ENCODE measurements at places on chromosomes 5 and 9.

DNA sequence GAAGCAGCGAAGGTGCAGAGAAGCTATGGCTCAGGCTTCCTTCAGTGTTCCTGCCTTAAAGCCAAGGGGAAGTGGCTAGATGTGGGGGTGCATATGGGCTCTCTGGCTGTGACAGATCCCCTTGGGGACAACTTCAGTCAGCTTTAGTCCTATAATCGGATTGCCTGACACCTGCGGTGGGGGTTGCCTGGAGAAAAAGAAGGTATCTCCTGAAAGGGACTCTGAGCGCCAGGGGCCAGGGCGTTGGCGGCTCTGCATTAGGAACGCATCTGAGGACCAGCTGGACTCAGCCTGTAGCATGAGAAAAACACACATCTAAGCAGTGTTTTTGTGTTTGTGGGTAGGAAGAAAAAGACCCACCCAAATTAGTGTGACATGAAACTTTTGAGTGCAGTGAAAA lies 84.3 kb upstream of the OTULINL start:
- DNase-seq = no peak

- no peak for DNase-seq
Observed at GRCh38 chr9:132669319-132669697, 475 bp downstream of the DDX31 start.

- DNase-seq = no peak
Observed at GRCh38 chr5:172540099-172540870, 86.0 kb upstream of the SH3PXD2B start.

GRCh38 chr5:40879163-40879942 lies 29.9 kb upstream of the C7 start:
- DNase-seq = no peak

DNA sequence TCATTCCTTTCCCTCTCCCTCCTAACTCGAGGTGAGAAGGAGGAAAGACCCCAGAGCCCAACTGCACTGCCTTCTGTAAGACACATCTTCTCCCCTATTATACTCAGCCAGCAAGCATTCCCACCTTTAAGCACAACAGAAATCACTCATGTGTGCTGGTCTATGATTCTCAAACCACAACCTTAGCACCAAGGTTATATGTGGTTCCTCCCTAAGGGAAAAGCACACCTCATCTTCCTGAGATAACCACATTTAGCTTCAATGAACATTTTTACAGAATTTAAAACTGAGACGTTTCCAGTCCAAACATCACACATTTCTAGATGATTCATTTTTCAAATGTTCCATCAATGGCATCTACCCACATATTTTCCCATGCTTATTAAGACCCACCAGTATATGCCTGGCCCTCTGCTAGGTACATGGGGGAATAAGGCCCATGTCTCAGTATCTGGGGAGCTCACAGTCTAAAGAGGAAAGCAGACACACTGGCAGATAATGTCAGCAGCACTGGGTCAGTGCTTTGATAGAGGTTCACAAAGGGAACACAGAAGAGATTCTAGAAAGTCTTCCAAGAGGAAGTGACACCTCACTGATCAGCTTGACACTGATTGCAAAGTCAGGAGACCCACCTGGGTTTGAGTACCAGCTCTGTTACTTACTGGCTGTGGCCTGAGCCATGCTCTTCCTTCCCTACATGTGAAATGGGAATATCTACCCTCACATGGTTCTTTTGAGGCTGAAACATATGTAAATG lies 245.4 kb downstream of the DENND1A start:
- no peak for DNase-seq

- DNase-seq = no peak
Observed at GRCh38 chr9:36559036-36559695, 13.5 kb upstream of the MELK start.

DNA sequence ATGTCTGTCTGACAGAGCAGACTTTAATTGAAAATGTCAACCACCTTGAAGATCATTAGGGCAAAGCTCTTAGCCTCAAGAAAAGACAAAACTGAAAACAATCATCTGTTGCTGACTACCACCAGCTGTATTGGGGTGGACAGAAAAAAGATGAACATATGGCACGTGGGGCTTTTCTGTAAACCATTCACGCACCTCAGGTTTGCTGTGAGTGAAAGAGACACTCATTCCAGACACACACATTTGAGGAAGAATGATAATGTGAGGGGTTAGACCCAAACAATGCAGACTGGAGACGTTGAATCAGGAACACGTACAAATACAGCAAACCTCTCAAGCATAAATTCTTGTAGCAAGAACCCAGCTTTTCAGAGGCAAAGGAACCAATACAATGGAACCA lies 158.7 kb downstream of the EBF1 start:
- DNase-seq = no peak

DNA sequence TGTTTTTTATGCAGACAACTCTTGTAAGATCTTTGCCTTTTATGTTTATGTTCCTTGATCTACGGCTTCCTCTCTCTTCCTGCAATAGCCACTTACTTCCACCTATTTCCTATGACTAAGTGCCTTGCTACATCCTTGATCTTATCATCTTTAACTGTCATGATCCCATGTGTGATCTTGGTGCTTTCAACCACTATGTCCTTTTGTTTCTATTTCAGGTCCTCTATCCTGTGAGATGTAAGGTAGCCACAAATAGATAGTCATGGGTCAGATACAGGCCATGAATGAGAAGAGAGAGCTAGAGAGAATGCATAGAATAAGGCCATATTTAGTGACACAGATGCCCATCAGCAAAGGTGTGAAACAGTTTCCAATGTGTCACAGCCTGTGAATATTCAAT lies 243.6 kb upstream of the HAPLN1 start:
- no peak for DNase-seq

- DNase-seq = no peak
Observed at GRCh38 chr9:12680341-12680740, 12.8 kb upstream of the TYRP1 start.

DNA sequence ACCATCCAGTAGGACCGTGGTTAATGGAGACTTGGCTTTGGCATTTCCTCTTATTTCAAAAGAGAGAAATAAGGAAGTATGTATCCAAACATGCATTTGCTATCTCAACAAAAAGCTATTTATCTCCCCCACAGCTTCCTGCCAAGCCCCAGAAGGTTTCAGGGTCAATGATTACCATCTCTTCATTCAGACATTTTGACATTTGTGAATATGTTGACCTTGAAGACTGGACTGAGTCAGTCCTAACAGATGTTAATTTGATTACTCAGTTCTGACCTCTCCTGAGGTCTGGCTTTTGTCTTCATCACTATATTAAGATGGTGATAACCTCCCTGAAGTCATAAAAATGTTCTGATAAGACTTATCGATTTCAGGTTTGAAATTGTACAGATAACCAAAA lies 479.4 kb downstream of the AGTPBP1 start:
- DNase-seq = no peak

DNA sequence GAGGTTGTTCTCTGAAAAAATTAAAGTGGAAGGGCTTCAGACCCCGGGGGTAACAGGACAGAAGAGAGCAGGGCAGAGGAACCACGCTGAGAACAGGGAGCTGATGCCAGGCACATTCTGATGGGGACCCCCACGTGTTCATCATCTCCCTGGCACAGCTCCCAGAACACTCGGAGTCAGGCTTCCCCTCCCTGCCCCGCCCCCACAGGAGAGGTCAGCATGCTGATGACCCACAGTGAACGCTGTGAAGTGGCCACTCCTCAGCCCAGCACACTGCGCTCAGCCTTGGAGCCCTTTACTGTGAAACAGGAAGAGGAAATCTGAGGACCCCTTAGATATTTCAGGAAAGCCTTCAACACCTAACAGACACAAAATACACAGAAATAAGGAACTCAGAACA lies 16.4 kb downstream of the RETREG1 start:
- DNase-seq = no peak

DNA sequence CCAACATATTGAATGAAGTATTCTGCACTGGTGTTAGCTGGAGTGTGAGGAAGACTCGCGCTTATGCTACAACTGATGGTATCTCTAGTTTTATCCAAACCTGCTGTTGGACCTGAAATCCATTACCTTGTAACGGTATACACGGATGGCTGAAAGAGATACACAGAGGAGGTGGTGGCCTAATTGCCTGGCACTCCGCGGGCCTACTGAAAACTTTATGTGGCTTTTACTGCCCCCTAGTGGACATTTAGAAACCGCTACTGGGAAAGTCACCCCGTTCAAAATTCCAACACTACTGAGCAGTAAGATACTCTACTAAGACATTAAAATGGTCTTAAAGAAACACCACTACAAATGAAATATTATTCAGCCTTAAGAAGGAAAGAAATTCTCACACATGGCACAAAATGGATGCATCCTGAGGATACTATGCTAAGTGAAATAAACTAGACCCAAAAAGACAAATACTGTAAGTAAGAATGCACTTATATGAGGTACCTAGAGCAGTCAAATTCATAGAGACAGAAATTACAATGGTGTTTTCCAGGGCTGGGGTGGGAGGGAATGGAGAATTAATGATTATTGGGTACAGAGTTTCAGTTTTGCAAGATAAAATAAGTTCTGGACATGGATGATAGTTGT lies 100.4 kb downstream of the TTLL11 start:
- no peak for DNase-seq

GRCh38 chr9:69097064-69097463 lies 61.5 kb downstream of the FXN start:
- DNase-seq = no peak

- no peak for DNase-seq
Observed at GRCh38 chr9:32128546-32128945, 255.9 kb upstream of the ACO1 start.

- no peak for DNase-seq
Observed at GRCh38 chr9:126818482-126818881, 13.6 kb downstream of the ZBTB43 start.

DNA sequence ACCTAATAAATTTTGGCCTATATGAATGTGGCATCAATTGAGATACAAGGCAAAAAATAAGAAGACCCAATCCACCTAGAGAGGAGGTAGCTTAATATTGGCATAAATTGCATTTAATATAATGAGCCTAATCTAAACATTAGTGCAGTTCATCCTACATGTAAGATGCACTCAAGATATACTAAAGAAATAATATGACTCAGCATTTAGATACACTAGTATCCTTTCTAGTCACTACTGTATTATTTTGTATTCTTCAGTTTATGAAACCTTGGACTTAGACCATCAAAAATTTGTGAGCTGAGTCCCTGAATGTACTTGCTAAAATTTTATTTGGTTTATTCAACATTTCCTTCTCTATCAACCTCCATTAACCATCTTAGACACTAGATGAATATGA lies 104.7 kb downstream of the RAB3C start:
- no peak for DNase-seq

GRCh38 chr5:31086839-31087415 lies 106.6 kb upstream of the CDH6 start:
- no peak for DNase-seq

Measured in activated effector memory CD4-positive, alpha-beta T cell treated with Interleukin-2 at 50 U/mL for 16 hours (primary cell).